ENCODE measurements at places on chromosomes 11 and 22. TPM values are rescaled to one million over a fixed set of nuclear protein-coding genes. Genes with fewer than 3 reads are reported as not detected.

DNA sequence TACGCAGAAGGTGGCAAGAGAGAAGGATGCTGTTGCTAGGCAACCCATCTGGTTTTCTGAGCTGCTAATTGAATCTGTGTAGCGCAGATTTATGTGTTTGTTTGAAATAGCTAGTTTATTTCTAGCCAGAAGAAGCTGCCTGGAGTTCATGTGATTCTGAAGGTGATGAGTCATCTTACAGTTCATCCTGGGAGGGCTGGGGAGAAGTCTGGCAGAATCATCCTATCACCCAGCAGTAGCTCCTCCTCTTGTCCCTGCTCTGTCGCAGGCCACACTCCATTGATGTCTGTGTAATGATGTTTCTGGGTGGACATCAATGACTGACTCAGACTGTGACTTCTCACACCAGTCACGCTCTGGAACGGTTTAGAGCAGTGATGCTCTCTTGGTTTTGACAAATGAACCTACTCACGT is 4.8 kb upstream of the FBXO7 start:
- peak; percentile 22 for DNase-seq

DNA sequence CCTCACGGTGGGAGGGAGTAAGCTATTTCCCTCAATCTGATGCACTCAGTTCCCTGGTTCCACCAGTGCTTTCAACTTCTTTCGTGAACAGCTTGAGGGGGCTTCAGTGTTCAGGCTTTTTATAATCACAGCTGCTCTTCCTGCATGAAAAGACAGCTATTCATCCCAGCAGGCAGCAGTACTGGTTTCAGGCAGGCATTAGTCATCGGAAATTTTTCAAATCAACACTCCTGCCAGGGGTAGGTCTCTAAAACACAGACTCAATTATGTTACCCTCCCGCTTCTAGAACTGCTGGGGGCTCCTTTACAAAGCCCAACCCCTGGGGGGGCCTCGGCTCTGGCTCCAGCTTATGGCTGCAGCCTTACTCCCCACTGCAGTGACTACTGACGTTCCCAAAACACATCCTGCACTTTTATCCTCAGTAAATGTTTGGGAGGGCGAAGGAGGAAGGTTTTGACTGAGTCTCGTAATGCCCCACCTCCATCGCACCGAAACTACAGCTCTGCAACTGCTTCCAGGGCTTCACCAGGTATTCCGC is 5.8 kb downstream of the POLDIP3 start:
- peak; percentile 23 for DNase-seq

DNA sequence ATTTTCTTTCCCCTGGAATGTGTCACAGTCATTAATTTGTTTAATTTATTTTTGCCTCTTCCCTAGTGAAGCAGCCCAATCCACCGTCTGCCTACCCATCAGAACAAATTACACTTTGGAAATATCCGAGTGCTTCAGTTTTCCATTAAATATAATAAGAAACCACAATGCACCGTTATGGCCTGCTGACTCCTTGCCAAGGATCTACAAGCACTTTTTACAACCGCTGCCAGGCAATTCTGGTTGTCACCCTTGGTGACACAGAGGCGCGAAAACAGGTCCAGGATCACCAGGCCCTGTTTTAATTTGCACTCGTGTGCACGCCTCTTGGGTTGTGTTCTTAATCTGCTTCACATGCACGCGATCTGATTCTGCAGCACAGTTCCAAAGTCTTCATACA is 43.9 kb downstream of the KIRREL3 start:
- DNase-seq: no peak

BSX gene
- polyA plus RNA-seq: not detected

C11orf42 gene
- not detected for polyA plus RNA-seq

CDC42EP1 gene
- 84.9 TPM for polyA plus RNA-seq
